ENCODE measurements at places on chromosomes 6 and 20. TPM values are rescaled to one million over a fixed set of nuclear protein-coding genes. Genes with fewer than 3 reads are reported as not detected.
A peak's percentile ranks its signal among the peaks of the same experiment; 100 is the strongest.

- no peak for DNase-seq
- H3K36me3 ChIP-seq: no peaks in the 10 kb centered on the region
- H3K4me3 ChIP-seq: no peak overlapping the region
- no peaks in the 10 kb centered on the region for H3K4me1 ChIP-seq
- H3K27me3 ChIP-seq: no peaks in the 10 kb centered on the region
- no peak overlapping the region for H3K27ac ChIP-seq
Measured at GRCh38 chr6:158337332-158337731, 25.1 kb downstream of the TULP4 start.

Gene HMGCLL1
- total RNA-seq: not detected

- H3K4me1 ChIP-seq: no peaks in the 10 kb centered on the region
- H3K4me3 ChIP-seq: no peak overlapping the region
- no peaks in the 10 kb centered on the region for H3K36me3 ChIP-seq
- H3K27ac ChIP-seq: no peak overlapping the region
- peaks cover 6% of the 10 kb centered on the region for H3K27me3 ChIP-seq
- DNase-seq: no peak
Measured at GRCh38 chr20:11047559-11047958, 373.8 kb upstream of the JAG1 start.

GRCh38 chr6:74404366-74404765 is 708.4 kb downstream of the CD109 start:
- no peak overlapping the region for H3K27ac ChIP-seq
- no peaks in the 10 kb centered on the region for H3K4me1 ChIP-seq
- no peak for DNase-seq
- H3K27me3 ChIP-seq: no peaks in the 10 kb centered on the region
- H3K36me3 ChIP-seq: no peaks in the 10 kb centered on the region

Gene FAM217B
- total RNA-seq: 27.9 TPM

GRCh38 chr6:159092631-159093030 is 47.8 kb upstream of the TAGAP start:
- no peaks in the 10 kb centered on the region for H3K36me3 ChIP-seq
- no peak overlapping the region for H3K4me3 ChIP-seq
- no peaks in the 10 kb centered on the region for H3K4me1 ChIP-seq
- DNase-seq: no peak

- no peaks in the 10 kb centered on the region for H3K27me3 ChIP-seq
- H3K4me3 ChIP-seq: no peak overlapping the region
- DNase-seq: no peak
- no peak overlapping the region for H3K27ac ChIP-seq
- no peaks in the 10 kb centered on the region for H3K4me1 ChIP-seq
- H3K36me3 ChIP-seq: no peaks in the 10 kb centered on the region
Measured at GRCh38 chr6:10507298-10507697, 13.9 kb upstream of the GCNT2 start.

Gene EPHA7
- 10.7 TPM for total RNA-seq

- H3K4me3 ChIP-seq: no peak overlapping the region
- peaks cover 7% of the 10 kb centered on the region for H3K27me3 ChIP-seq
- no peak overlapping the region for H3K27ac ChIP-seq
Measured at GRCh38 chr6:159479146-159479545, 213.9 kb downstream of the SOD2 start.

Gene ABHD16B
- total RNA-seq: not detected

GRCh38 chr6:71929047-71929446 is 42.7 kb downstream of the RIMS1 start:
- H3K27me3 ChIP-seq: no peaks in the 10 kb centered on the region
- H3K4me3 ChIP-seq: no peak overlapping the region

Gene BEND3
- total RNA-seq: 10.9 TPM

GRCh38 chr6:90709431-90709996 is 122.6 kb upstream of the MAP3K7 start:
- no peaks in the 10 kb centered on the region for H3K4me1 ChIP-seq
- H3K27ac ChIP-seq: no peak overlapping the region
- H3K27me3 ChIP-seq: peaks cover 79% of the 10 kb centered on the region
- no peaks in the 10 kb centered on the region for H3K36me3 ChIP-seq
- H3K4me3 ChIP-seq: no peak overlapping the region

DNA sequence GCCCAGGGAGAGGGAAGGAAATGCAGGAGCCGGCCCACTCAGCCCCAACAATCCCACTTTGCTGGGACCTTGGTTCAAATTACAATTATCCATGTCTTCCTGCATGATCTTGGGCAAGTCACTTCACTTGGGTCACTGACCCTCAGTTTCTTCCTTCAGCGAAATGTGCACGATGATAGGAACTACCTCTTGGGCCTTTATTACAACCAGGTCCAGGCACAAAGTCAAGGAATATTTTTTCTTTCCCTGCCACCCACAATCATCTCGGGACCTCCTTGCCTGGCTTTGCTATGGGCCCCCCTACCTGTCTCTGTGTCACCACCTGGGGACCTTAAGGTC is 358 bp upstream of the PLTP start:
- H3K4me3 ChIP-seq: peak overlapping the region; percentile 63
- no peaks in the 10 kb centered on the region for H3K27me3 ChIP-seq
- H3K4me1 ChIP-seq: peaks cover 17% of the 10 kb centered on the region
- no peak for DNase-seq

Gene SIRPB2
- 4.0 TPM for total RNA-seq

DNA sequence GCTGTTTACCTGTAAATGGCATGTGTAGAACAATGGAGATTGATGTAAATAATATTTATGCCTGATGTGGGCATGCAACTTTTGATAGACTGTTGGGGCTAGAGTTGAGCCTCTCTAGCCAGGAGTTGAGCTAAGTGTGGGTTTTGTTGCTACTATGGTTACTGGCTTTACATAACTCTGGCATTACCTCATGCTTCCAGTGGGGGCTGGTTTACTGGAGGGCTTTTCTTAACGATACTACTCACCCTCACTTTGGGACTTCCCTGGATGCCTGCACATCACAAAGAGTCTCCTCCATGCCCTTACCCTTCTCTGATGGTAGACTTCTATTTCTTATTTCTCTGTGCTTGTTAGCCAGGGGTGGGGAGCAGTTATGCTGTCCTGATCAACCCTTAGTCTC is 524.6 kb upstream of the CDH4 start:
- H3K27me3 ChIP-seq: peaks cover 26% of the 10 kb centered on the region
- no peak overlapping the region for H3K4me3 ChIP-seq
- no peak for DNase-seq
- no peaks in the 10 kb centered on the region for H3K4me1 ChIP-seq
- H3K36me3 ChIP-seq: no peaks in the 10 kb centered on the region

Gene TMEM217
- total RNA-seq: not detected

DNA sequence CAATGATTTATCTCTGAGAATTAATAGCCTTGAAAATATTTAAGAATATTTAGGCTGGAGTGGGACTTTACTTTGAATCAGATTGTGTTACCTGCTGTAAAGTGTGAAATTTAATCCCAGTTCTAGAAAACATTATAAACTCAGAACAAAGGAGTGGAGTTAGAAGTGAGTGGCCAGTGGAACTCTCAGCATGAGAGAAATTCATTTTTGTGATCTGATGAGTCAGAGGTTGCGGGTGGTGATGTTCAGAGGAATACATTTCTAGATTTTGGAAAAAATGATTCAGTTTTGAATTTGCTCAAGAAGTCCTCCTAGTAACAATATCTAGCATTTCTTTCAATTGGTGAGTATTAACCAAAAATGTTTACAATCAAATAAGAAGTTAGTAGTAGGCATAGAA is 167.5 kb downstream of the ZFAND3 start:
- no peak overlapping the region for H3K27ac ChIP-seq
- no peak overlapping the region for H3K4me3 ChIP-seq
- peaks cover 34% of the 10 kb centered on the region for H3K4me1 ChIP-seq
- no peaks in the 10 kb centered on the region for H3K36me3 ChIP-seq

GRCh38 chr20:63693083-63693732 is 3.2 kb upstream of the TNFRSF6B start:
- H3K4me3 ChIP-seq: no peak overlapping the region
- H3K36me3 ChIP-seq: peaks cover 10% of the 10 kb centered on the region
- H3K27ac ChIP-seq: no peak overlapping the region
- H3K4me1 ChIP-seq: no peaks in the 10 kb centered on the region

Gene HSF2
- 27.5 TPM for total RNA-seq

DNA sequence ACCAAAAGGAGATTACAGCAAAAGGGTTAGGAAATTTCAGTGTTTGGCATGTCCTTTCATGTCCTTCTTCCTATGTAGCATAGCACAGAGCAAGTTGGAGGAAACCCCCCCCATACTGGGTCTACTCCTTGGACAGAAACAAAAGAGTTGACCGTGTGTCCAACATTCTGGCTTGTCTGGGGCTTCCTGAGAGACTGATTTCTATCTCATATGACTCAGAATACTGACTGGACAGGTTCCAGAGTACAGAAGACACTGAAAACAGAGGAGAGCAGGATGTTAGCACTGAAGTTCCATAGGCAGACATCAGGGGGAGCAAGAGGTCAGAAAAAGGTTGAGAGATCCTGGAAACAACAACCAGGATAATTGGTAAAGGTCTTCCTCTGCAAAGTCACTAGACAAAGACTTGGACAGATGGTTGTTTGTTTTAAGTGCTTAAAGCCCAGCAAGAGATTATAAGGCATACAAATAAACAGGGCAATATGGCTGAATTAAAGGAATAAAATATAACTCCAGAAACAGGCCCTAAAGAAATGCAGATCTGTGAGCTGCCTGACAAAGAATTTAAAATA is 48.4 kb downstream of the USP49 start:
- no peak overlapping the region for H3K27ac ChIP-seq
- H3K4me3 ChIP-seq: no peak overlapping the region
- H3K27me3 ChIP-seq: no peaks in the 10 kb centered on the region
- H3K36me3 ChIP-seq: no peaks in the 10 kb centered on the region

- no peak overlapping the region for H3K27ac ChIP-seq
- H3K4me3 ChIP-seq: no peak overlapping the region
- H3K27me3 ChIP-seq: no peaks in the 10 kb centered on the region
- DNase-seq: no peak
- H3K4me1 ChIP-seq: no peaks in the 10 kb centered on the region
- H3K36me3 ChIP-seq: no peaks in the 10 kb centered on the region
Measured at GRCh38 chr20:32672982-32673851, 524 bp downstream of the C20orf203 start.

DNA sequence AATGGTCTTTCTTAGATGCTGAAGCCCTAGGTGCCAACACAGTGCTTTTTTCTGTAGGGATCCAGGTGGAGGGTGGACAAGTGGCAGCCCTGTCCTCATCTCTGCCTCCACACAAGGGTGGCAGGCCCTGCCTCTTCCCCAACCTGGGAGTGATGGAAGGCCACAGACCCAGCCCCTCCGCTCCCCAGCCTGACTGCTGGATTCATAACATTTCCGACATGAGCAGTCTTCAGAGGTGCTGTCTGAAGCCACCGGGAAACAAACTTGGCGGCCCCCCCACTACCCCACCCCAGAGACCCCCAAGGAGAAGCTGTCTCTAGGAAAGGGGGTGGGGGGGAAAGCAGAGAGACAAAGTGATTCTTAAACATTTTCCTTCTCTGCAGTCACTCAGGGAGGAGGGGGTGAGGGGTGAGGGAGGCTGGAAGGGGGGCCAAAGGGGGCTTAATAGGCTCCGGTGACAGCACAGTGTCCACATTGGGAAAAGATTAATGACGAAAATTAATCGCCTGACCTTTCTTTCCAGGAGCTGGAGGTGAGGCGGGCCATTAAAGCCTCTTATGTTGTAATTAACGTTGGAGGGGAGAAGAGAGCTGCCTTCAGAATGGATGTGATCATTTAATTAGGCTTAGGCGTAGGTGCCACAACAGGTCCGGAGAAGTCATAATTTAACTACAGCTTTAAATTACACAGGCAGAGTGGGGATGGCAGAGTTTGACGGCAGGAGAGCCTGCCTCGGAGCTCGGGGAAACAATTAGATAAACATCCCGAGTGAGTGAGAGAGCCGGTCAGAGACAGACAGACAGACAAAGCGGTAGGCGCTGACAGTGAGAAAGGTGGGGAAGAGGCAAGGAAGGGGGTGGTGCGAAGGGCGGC is 76.8 kb upstream of the FOXP4 start:
- peaks cover 21% of the 10 kb centered on the region for H3K4me1 ChIP-seq
- DNase-seq: no peak
- no peak overlapping the region for H3K27ac ChIP-seq
- H3K4me3 ChIP-seq: peak overlapping the region; percentile 33

Gene SCP2D1
- total RNA-seq: not detected

DNA sequence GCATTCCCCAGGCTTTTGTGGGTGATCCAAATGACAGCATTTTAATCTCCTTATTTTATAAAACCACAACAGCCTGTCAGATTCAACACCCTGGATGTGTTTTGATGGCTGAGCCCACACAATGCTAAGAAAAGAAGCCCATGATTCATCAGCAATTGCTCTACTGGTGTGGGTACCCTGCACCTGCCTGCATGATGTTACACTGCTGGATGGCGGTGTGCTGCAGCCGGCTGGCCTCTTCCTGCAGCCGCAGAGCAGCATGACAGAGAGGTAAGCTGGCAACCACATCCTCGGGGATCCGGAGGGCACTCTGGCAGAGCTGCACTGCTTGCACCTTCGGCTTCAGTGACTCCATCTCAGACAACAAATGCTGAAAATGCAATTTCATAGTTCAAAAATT is 327.5 kb downstream of the SYNE1 start:
- no peaks in the 10 kb centered on the region for H3K36me3 ChIP-seq
- no peaks in the 10 kb centered on the region for H3K27me3 ChIP-seq
- H3K4me1 ChIP-seq: no peaks in the 10 kb centered on the region

- no peaks in the 10 kb centered on the region for H3K36me3 ChIP-seq
- H3K4me1 ChIP-seq: no peaks in the 10 kb centered on the region
- no peak overlapping the region for H3K27ac ChIP-seq
- no peak for DNase-seq
- no peaks in the 10 kb centered on the region for H3K27me3 ChIP-seq
- H3K4me3 ChIP-seq: no peak overlapping the region
Measured at GRCh38 chr6:113428702-113429101, 428.4 kb upstream of the MARCKS start.

- H3K4me1 ChIP-seq: no peaks in the 10 kb centered on the region
- no peak overlapping the region for H3K27ac ChIP-seq
- H3K27me3 ChIP-seq: no peaks in the 10 kb centered on the region
Measured at GRCh38 chr6:22320750-22321149, 23.9 kb upstream of the PRL start.

DNA sequence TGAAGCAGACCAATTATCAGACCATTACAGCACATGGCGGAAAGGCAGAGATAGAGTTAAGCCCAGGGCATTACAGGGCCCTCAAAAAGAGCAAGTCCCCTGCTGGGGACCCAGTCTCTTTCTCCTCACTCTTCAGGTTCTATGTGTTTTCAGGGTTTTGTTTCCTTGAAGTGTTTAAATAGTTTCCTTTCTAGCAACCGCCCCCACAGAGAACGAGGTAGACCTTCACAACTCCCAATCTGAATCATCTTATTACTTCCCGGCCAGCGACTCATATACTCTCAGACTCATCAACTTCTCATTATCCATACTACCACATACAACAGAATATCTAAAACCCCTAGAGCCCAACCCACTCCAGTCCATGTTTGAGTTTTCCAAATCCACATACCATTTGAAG is 526.6 kb upstream of the ARID1B start:
- H3K27me3 ChIP-seq: no peaks in the 10 kb centered on the region
- DNase-seq: peak; percentile 5
- no peaks in the 10 kb centered on the region for H3K36me3 ChIP-seq
- no peak overlapping the region for H3K4me3 ChIP-seq
- H3K4me1 ChIP-seq: no peaks in the 10 kb centered on the region
- H3K27ac ChIP-seq: no peak overlapping the region
